ENCODE measurements at places on chromosomes 16 and 17.

GRCh38 chr16:71754652-71755051, 30.2 kb upstream of the PHLPP2 start:
- DNase-seq = no peak

GRCh38 chr17:31226373-31226772, 70.7 kb downstream of the OMG start:
- DNase-seq = no peak

DNA sequence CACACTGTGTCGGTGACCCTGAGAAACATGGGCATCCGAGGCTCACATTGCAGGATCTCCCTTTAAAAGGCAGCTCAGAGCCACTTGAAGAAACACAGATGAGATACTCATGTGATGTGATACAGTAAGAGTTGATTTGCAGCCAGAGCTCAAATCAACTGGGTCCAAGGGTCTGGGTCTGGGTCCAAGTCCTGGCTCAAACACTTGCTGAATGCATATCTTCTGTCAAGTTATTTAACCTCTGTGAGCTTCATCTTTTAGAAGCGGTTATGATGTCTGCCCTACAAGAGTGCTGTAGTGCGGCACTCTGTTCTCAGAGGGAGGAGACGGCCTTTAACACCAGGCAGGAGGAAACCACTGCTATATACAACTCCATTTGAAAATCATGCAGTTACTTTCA, 6.4 kb downstream of the KRT38 start:
- no peak for DNase-seq

- no peak for DNase-seq
These were observed 3.3 kb downstream of the ATXN2L start for GRCh38 chr16:28826141-28826540.

DNA sequence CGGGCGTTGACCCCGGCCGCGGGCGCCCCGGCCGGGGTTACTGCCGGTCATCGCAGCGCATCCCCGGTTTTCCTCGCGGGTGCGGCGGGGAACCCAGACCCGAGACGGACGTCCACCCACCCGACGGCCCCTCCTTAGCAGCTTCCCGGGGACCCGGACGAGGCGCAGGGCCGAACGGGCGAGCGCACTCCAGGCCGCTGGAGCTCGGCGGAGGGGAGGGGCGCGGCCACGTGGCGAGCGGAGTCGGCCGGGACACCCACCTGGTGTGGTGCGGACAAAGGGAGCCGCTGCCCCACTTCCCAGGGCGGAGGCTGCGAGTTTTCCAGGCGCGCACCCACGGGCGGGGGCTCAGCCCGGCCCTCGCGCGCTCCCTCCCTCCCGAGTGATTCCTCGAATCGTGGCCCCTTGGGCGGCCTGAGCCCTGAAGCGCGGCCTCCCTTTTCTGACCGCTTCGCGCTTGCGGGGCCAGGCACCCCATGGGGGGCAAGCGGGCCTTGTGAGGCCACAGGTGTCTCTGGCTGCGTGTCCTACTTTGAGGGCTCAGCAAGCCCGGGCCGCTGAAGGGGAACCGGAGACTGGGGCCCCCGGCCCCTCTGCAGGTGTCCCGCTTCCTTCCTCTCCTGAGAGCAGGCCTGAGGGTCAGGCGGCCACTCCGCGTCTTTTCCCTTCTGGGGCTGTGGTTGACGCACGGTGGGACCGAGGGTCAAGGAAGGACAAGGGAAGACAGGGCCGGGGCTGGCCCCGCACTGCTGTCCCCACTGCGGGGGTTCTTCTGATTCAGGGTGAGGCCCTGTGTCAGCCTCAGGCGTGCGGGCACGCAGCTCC, 1.1 kb upstream of the FASN start:
- no peak for DNase-seq

DNA sequence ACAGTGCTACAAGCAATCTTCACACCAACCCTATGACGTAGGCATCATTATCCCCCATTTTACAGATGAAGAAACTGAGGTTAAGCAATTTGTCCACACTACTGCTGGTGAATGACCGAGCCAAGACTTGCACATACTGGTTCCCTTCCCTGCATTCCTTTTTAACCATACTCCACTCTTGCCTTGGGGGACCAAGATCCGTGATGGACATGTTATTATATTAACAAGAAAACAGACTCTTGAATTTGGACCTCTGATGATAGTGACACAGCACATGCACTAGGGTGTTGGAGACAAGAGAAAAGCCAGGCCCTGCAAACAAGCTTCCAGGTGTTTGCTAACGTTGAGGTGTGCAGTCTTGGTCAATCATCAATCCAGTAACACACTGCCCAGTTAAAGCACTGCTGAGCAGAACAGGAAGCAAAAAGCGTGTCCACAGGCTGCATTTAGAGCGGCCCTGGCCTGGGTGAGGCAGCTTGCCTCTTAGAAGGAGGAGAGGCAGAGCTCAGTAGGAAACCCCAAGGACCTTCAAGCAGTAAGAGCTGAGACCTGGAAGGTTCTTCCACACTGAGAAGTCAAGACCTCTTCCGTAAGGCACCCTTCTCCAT, 36.7 kb downstream of the HNF1B start:
- no peak for DNase-seq

GRCh38 chr16:74998481-74999218, at the start of gene ZNRF1:
Gene ZNRF1, plus strand, starts transcription at chr16:74999024. Its CDS starts 648 bp downstream, at chr16:74999672.
- DNase-seq = peak; percentile 83

- no peak for DNase-seq
These were observed 3.9 kb upstream of the KRT15 start for GRCh38 chr17:41522301-41523224.

GRCh38 chr16:80265624-80266306, 275.0 kb upstream of the DYNLRB2 start:
- DNase-seq = no peak

DNA sequence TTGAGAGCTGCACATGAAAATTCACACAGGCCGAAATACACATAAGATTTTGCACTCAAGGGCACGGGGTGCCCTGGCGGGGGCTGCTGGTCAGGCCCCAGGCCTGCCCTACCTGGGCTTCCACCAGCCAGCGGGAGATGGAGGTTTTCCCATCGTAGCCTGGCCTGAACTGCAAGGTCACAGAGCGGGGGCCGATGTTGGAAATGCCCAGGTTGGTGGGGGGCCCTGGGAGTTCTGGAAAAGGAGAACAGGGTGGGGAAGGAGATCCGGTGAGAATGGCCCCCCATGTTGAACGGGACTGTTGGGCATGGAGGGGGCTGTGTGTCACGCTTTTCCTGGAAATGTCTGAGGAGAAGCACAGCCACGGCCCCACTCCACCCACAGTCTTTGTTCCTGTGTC, 87.3 kb upstream of the CDC42EP4 start:
- DNase-seq = no peak

DNA sequence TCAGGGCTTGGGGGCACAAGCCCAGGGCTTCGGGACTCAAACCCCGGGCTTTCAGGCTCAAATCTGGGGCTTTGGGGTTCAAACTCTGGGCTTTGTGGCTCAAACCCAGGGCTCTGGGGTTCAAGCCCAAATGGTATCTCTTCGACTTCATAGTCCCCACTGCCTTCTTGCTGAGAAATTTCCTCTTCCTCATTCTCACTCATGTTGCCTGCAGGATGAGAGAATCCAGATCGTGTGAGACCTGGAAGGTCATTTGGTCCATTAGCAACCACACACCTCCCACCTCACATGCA, 576 bp downstream of the ZNF768 start:
- no peak for DNase-seq

- DNase-seq = no peak
These were observed 15.4 kb downstream of the RBFOX3 start for GRCh38 chr17:79595471-79595870.

DNA sequence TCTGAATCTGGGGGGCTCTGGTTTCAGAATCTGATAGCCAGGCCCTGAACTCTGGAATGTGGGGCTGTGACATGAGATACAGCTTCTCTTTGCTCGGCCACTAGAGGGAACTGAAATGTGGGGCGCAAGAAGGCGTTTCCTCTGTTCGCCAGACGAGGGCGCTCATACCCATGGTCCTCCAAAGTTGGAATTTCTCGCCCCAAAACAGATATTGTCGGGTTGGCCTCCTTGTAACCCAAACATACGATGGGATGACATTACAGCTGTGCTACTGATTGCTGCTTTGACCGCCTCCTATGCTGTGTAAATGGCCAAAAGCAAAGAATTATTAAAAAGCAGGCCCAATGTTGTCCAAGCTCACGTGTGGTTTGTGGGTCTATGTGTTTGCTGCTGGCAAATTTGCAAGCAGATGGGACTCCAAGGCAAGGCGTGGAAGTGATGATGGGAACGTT, 13.1 kb upstream of the MSI2 start:
- peak; percentile 76 for DNase-seq

DNA sequence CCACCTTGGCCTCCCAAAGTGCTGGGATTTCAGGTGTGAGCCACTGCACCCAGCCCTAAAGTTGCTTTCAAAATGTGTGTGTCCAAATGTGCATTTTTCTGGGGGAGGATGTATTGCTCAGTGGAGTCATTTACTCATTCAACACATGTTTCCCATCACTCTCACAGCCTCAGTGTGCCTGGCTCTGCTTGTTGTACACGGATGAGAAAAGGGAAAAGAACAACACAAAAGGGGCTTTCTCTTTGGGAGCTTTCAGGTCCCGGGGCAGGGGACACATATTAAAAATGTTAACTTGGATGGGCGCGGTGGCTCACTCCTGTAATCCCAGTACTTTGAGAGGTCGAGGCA, 1.7 kb upstream of the PPL start:
- no peak for DNase-seq

- DNase-seq = no peak
These were observed 127.5 kb downstream of the BRIP1 start for GRCh38 chr17:61735807-61736206.

DNA sequence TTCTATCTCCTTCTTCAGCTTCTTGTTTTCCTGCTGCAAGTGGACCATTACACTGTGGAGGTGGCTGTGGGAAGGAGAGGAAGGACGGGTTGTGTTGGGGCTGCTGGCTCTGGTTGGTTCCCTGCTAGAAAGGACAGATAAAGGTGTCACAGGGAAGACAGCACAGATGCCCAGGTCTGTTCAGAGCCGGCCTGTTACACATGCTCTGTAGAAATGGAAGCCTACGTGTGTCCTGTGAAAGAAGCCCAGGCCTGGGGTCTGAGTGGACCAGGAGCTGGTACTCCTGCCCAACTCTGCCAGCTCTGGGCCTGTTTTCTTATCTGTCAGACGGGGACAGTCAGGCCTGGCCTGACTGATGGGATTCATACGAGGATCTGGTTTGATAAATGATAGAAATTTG, 26.4 kb downstream of the DHX38 start:
- DNase-seq = no peak

GRCh38 chr17:27593232-27593856, 37.6 kb upstream of the LGALS9 start:
- no peak for DNase-seq

DNA sequence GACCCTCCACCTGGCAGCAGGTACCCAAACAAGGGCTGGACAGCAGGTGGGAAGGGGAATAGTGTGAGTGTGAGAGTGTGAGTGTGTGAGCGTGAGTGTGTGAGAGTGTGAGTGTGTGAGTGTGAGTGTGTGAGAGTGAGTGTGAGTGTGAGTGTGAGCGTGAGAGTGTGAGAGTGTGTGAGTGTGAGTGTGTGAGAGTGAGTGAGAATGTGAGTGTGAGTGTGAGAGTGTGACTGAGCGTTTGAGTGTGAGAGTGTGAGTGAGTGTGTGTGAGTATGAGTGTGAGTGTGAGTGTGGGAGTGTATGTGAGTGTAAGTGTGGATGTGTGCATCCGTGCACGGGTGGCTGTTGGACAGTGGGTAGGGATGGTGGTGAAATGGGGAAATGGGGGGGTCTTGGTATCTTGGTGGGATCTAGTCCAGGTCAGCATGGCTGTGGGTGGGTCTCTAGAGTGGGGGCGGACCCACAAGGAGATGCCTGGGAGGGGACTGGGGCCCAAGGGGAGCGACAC, 408 bp downstream of the ADGRG1 start:
- DNase-seq = no peak

DNA sequence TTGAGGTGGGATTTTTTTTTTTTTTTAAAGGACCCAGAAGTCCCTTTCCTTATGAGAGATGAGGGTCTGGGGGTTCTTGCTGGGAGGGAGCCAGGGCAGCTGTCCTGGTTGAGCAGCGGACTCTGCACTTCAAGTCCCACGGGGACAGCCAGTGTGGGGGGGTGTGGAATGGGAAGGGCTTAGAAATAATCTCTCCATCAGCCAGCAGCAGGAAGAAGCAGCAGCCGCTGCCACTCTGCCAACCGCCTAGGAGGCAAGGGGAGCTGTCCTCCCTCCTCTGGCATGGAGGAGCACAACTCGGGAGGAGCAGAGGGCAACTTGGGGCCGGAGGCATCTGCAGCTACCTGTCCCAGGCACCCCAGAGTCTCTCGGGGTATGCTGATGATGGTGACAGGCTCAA, at the start of gene KCNG4:
TSS of gene KCNG4 (minus strand) at position 104 of the 400 bp plus-strand sequence. CDS start 2,527 bp downstream, outside the sequence.
- DNase-seq = no peak

DNA sequence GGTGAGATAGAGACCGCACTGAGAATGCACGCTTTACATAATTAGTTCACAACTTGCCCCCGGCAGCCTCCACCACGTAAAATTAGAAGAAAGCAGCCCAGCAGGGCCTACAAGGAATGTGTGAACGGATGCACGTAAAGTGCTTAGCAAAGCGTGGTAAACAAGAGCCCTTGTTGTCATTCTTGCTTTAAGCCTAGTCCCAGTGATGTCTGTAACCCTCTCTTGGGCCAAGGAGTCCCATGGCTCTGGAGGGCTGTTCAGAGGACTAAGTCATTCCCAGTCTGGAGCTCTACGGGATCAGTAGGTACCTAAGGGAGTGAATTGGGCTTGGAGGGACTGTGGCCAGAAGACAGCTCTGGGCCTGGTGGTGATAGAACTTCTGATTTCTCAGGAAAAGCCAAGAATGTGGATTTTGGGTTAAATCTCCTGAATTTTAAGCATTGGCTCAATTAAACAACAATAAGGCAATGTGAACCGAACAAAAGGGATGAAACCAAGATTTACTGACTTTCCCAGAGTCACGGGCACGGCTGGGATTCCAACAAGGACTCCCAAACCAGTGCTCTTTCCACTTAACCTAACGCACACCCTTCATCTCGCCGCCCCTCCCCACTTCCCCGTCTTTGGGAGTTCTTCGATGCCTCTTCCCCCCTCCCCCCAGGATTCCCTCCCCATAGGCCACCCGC, 775 bp upstream of the CHP2 start:
- DNase-seq = no peak

- no peak for DNase-seq
These were observed 16.7 kb downstream of the UNKL start for GRCh38 chr16:1397779-1398178.

DNA sequence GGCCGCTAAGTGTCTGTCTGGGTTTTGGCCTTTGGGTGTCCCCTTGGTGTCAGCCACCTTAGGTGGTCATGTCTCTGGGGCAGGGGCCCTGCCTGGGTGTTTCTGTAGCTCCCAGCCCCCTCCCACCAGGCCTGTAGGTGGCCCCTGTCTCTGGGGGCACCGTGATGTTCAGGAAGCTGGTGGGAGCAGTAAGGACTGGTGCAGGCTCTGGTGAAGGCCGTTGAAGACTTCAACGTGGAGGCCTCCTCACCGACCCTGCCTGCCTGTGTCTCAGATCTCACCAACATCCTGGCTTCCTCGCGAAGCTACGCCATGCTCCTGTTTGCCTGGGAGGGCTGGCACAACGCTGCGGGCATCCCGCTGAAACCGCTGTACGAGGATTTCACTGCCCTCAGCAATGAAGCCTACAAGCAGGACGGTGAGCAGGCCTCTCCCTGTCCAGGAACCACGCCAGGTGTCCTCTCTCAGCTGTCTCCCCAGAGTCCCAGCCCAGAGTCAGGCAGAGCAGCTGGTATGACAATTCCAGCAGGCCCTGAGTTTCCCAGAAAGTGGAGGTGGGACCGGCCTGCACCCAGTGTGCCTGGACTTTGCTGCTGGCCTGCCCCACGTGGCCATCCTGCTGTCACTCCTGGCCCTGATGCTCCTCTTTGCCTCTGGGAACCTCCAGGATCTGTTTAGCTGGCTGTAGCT, 2.8 kb downstream of the ACE start:
- no peak for DNase-seq

Data from CD4-positive, alpha-beta T cell treated with Interleukin-15 for 4 hours (primary cell).